ENCODE measurements at places on chromosomes 7 and 10.

GRCh38 chr7:143929224-143929920 is 5.7 kb upstream of the OR2F2 start:
- no peak for DNase-seq

DNA sequence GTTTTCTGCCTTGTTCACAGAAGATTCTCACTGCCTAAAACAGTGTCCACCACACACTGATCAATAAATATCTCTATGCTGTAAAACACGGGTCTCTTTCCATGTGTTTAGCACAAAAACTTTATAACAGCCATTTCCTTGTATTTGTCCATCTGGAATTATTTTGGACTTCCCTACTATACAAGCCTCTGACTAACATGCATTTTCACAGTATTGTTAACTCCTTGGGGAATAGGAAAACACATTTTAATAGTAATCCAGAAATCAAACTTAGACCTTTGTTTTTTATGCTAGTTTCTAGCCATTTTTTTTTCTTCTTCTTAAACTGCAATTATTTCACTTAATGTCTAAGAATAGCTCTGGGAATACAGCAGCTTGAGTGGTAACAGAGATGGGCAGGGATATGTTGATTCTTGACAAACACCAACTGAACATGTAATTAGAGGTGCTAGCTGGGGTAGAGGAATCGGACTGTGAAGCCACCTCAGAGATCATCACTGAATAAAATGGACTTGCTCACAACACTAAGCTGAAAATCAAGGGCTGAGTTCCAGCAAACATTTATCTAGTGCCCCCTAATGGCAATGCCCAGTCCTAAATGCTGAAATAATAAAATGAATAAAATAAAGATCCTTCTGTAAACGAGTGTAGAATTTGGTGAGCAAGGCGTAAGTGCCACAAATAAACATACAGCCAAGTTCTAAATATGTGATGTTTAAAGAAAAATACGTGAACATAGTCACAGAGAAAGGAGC is 593.1 kb downstream of the SORCS1 start:
- DNase-seq = no peak

DNA sequence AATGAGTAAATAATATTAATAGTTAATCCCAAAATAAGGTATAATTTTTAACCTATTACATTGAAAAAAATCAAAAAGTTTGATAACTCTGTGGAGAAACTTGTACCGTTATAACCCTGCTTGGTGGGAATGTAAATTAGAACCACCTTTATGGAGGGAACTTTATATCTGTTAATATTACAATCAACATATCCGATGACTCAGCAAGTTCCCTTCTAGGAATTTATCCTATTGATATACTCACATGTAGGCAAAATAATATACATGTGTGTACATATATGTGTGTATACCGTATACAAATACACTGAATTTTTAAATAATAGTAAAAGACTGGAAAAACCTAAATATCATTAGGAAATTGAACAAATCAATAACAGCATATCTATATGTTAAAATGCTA is 54.7 kb downstream of the PANK1 start:
- DNase-seq = no peak

- DNase-seq = no peak
Measured at GRCh38 chr7:151191544-151191943, 4.5 kb upstream of the ASB10 start.

- DNase-seq = no peak
Measured at GRCh38 chr7:69208848-69209247, 389.4 kb upstream of the AUTS2 start.

GRCh38 chr7:116216956-116217571 is 6.7 kb downstream of the TES start:
- no peak for DNase-seq

GRCh38 chr10:89452193-89452592 is 37.8 kb downstream of the IFIT5 start:
- DNase-seq = no peak

DNA sequence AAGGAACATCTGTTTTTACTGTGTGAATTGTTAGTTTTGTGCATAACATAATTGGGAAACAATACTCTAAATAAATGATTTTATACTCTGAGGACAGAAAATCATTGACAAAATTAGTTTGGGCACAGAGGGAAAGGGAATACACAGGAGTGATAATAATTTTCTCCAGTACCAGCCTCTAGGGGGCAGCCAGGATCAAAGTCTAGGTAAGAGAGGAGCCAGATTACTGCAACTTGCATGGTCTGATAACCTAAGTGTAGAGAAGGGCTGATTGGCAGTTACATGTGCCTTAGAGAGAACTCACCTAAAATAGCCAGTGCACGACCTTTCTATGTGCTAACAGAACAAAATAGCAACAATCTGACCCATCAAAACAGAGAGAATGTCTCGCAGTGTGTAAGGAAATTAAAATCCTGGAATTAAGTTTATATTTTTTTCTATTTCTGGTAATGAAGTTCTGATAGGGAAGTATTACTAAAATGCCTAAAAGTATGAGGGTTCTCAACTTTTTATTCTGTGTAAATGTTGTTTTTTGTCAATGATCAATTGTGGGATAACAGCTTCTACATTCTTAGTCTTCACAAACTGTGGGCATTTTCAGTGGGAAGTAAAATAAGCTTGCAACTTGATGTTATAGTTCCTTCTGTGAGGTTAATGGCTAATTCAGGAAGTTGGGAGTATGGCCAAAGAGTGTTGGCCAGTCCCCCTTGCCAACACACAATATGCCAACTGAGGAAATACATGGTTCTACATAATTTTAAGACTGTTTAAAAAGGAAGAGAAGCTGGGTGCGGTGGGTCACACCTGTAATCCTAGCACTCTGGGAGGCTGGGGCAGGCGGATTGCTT is 66.4 kb downstream of the EXOC6 start:
- no peak for DNase-seq

DNA sequence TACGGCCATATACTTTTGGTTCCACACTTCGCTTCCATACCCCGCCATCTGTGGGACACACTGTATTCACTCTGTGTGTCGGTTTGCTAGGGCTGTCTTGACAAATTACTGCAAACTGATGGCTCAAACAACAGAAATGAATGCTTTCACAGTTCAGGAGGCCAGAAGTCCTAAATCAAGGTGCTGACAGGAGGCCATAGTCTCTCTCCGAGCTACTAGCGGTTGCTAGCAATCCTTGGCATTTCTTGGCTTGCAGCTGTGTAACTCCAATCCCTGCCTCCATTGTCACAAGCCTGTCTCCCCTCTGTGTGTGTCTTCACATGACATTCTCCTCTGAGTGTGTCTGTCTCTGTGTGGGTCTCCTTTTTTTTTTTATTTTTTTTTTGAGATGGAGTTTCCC is 28.9 kb upstream of the BMPR1A start:
- DNase-seq = no peak

GRCh38 chr7:64101126-64101942 is 56.1 kb downstream of the ZNF727 start:
- DNase-seq = no peak

DNA sequence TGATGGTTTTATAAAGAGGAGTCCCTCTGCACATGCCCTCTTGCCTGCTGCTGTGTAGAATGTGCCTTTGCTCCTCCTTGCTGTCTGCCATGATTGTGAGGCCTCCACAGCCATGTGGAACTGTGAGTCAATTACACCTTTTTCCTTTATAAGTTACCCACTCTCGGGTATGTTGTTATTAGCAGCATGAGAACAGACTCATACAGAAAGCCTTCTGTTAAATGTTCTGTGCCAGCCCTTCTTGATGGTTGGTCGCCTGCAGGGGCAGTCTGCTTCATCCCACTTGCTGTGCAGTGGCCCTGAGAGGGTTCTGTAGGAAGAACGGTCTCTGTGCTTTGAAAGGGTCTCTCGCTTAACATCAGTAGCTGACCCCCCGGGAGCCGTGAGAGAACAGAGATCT is 248.9 kb upstream of the IGFBP3 start:
- DNase-seq = no peak

GRCh38 chr7:98107313-98107721 is 655 bp downstream of the LMTK2 start:
- DNase-seq = no peak

- no peak for DNase-seq
Measured at GRCh38 chr7:6306471-6306870, 34.0 kb upstream of the CYTH3 start.

DNA sequence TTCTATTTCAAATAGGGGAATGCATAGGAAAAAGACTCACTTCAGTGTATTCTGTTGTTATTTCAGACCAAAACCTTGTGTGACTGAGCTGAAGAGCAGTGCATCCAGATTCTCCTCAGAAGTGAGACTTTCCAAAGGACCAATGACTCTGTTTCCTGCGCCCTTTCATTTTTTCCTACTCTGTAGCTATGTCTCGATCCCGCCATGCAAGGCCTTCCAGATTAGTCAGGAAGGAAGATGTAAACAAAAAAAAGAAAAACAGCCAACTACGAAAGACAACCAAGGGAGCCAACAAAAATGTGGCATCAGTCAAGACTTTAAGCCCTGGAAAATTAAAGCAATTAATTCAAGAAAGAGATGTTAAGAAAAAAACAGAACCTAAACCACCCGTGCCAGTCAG is 12.0 kb downstream of the TET1 start:
- DNase-seq = no peak

DNA sequence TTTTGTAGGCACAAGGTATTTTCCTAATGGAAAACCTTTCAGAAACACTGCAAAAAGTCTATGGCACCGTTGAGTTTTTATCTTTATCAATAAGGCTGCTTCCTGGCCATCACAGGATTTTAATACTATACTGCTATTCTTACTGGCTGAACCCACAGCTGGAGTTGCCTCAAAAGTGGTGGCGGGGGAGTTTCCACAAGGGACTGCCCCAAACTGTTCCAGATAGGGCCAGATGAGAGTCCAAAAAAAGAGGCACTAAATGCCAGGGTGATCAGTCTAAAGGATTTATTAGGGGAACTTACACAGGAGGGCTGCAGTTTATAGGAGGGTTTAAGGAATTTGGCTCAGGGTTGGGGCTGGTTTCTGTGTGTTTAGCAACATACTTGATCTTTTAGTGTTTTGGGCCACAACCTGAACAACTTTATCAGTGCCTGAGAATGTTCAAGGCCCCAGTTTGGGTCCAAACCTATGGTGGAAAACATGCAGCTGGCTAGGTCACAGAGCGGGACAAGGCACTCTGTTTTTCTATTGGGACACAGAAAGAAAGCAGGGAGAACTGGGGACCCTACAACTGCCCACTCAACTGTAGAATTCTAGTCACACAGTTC is 41.4 kb downstream of the STAM start:
- DNase-seq = no peak

DNA sequence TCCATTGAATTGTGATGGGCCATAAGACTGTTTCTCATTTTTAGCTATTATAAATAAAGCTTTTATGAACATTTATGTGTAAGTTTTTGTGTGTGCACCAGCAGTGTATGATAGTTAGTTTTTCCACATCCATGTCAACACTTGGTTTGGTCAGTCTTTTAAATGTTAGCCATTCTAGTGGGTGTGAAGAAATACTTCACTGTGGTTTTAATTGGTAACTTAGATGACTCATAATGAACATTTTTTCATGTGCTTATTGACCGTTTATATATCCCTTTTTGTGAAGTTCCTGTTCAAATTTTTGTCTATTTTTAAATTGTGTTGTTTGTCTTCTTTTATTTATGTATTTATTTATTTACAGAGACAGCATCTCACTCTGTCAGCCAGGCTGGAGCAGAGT is 23.6 kb upstream of the PDK4 start:
- no peak for DNase-seq

GRCh38 chr7:5231811-5232484 is 41.9 kb downstream of the WIPI2 start:
- no peak for DNase-seq

- DNase-seq = no peak
Measured at GRCh38 chr7:113698556-113699220, 220.1 kb downstream of the PPP1R3A start.

DNA sequence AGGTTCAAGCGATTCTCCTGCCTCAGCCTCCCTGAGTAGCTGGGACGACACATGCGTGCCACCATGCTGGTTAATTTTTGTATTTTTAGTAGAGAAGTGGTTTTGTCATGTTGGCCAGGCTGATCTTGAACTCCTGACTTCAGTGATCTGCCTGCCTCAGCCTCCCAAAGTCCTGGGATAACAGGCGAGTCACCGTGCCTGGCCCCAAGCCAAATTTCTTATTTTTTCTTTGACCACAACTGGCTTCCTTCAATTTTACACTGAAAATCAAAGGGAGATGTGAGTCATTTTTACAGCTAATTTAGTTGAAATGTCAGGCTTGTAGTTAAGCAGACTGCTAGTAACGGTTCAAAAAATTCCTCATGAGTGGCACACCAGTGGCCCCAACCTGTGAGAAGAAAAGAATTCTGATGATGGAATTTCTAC is 7.8 kb downstream of the RNF216 start:
- no peak for DNase-seq

DNA sequence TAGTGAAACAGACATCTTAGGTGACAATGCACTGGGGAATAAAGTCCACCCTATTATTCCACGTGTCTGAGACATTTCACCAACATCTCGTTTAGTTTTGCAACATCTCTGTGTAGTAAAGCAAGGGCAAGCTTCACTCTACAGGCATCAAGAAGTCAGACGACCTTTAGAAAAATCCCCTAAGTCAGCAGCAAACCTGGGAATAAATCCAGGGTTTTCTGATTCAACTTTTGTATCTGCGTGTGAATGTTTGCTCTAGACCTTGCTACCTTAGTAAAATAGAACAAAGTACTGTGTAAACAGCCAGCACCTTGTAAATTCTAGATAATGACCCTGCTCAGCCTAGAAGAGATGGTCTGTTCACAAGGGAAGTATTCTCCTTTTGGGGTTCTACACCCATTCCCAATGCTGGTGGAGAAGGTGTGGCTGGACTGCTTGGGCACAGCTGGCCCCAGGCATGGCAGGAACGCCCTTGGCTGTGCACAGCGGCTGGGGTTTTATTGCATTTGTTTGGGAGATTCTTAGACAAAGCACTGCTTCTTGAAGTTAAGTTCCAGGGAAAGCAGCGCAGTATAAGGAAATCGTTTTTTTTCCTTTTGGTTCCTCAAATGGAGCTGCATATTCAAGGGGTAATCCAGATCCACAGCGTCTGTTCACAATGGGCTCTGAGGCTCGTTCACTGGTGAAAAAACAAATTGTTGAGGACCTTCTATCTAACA is 38.3 kb upstream of the GALNTL5 start:
- no peak for DNase-seq
